ENCODE measurements at places on chromosomes 7 and 10.
A peak's percentile ranks its signal among the peaks of the same experiment; 100 is the strongest.

DNA sequence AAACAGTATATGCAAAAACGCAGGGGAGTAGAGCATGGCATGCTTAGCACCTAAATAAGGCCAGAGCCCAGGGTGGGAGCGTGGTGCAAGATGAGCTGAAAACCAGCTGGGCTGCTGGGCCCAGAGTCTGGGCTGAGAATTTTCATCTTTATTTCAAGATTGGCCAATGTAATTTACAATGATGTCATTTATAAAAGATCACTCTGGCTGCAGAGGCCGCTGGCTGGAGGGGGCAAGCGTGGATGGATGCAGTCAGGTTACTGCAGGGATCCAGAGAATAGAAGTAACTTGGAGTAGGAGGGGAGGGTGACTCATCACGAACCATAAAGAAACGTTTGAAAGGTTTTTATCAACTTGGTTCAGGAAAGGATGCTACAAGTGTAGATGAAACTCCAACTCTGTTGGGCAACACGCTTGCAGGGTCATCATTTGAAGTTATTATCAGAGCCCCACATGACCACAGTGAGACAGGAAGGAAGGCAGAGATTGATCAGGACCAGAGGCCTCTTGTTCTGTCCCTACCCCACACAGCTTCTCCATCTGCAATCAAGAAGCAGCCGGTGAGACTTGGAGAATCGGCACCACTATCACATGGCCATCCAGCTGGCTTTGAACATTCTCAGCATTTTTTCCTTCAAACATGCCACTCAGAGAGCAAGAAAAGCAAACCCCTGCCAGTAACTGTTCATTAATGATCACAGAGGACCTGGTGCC lies 49.2 kb downstream of the ODAD2 start:
- DNase-seq: peak; percentile 11

DNA sequence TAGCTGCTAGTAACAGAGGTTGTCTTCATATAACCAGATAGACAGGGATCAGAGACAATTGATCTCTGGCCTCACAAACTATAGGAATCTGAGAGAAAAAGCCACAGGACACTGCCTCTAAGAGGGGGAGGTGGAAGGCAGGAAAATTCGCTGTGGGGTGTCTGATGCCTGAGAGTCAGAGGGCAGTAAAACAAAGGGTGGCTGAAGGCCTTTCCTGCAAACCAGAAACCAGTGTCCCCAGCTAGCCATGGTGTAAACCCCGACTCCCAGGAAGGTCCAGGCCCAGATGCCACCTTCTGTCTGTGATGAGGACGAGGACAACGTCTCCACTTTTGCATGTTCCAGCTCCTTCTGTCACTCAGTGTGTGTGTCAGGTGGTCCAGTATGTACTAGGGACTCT lies 215.1 kb downstream of the ADARB2 start:
- DNase-seq: no peak

DNA sequence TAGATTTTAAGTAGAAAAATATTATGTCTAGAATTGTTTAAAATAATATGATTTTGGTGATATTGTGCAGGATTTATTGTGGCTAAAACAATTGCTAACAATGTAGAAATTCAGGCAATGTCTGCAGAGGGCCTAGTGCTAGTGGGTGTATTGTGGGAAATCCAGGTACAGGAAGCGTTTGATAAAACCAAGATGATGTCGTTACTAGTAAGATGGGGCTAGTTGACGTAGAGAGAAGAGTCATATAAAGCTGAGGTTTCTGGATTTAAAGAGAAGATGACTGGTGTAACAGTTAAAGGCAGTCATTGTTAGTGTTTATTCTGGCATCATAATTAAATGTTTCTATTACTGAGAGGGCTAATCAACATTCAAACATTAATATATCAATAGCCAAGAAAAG lies 43.5 kb downstream of the ADK start:
- DNase-seq: no peak

GRCh38 chr7:29479301-29480200 lies 84.1 kb upstream of the PRR15 start:
- DNase-seq: no peak

DNA sequence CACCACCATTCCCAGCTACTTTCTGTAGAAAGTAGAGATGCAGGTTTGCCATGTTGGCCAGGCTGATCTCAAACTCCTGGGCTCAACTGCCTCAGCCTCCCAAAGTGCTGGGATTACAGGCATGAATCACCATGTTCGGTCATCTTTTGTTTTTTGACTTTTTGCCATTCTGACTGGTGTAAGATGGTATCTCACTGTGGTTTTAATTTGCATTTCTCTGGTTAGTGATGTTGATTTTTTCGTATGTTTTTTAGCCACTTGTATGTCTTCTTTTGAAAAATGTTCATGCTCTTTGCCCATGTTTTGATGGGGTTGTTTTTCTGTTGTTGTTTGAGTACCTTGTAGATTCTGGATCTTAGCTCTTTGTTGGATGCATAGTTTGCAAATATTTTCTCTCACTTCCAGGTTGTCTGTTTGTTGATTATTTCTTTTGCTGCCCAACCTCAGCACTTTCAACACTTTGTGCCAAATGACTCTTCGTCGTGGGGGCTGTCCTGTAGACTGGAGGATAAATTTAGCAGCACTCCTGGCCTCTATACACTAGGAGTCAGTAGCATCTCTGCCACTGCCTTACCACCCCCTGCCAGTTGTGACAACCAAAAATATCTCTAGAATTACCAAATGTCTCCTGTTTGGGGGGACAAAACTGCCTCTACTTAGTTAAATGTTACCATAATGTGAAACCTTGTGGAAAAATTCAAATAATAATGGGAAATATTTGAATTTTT lies 6.5 kb upstream of the CPED1 start:
- peak; percentile 57 for DNase-seq

GRCh38 chr10:16832351-16833080 lies 15.3 kb upstream of the RSU1 start:
- DNase-seq: peak; percentile 91

DNA sequence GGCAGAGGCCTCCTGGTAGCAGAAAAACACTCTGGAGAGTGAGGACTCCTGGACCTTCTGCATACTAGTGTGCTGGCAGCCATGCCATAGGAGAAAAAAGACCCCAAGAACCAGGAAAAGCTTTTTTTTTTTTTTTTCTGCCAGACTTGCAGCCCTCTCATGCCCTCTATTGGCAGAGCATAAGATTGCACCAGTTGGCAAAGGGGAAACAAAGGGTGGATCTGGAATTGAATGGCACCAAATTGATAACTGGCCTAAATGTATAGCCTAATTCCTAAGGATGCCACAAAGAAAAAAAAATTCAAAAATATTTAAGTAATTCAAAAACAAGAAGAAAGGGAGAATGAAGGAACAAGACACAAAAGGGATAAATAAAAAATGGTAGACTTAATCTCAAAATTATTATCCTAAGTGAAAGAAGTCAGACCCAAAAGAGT lies 112.5 kb upstream of the GHITM start:
- peak; percentile 42 for DNase-seq

GRCh38 chr10:70296406-70296899 lies 12.6 kb upstream of the NPFFR1 start:
- DNase-seq: peak; percentile 94

DNA sequence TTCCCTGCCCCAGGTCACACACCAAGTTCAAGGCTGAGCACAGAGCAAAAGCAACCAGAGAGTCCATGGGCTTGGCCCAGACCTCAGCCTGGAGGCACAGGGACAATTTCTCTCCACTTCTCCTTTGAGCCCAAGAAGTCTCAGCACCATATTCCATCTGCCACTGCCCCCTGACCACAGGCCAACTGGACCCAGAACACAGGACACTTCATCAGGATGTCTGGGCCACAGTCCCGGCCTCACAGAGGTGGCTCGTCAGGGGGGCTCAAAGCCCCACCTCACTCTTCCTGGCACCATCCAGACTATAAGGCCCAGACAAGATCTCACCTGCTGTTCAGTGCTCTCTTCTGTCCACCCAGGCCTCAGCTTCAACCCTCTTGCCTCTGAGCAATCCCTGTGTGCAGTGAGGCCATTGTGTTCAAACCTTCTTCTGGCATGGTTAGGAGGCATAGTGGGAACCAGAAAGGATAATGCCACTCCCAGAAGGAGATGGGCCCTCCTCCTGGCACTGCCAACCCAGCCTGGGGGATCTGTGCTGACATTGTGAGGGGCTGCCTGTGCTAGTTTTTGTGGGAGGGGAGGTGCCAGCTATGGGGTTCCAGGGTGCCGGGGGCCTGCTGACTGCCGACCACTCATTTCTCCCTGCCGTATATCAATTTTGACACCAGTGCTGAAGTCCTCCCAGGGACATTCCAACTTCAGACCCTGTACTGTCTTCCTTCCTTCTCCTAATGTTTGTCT lies 49.7 kb upstream of the ANTXRL start:
- no peak for DNase-seq

- no peak for DNase-seq
These were observed 177.9 kb downstream of the TNS3 start for GRCh38 chr7:47404010-47404409.

DNA sequence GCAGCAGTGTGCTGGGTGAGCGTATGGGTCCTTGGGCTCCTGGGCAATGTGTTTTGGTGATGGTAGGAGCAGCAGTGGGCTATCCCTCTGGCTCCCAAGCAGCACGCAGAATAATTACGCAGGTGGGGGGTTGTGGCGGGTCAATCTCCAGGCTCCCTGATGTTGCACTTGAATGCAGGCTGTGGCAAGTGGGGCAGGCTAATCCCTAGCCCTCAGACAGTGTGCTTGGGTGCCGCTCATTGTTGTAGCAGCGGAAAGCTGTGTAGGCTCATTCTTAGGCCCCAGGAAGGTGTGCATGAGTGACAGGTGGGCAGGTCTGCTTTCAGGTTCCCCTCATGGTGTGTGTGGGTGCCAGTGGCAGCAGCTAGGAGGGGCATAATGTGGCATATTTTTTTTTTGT lies 44.1 kb downstream of the LOXL4 start:
- DNase-seq: no peak

- peak; percentile 97 for DNase-seq
These were observed 140.8 kb downstream of the ADAM12 start for GRCh38 chr10:126247446-126247975.

DNA sequence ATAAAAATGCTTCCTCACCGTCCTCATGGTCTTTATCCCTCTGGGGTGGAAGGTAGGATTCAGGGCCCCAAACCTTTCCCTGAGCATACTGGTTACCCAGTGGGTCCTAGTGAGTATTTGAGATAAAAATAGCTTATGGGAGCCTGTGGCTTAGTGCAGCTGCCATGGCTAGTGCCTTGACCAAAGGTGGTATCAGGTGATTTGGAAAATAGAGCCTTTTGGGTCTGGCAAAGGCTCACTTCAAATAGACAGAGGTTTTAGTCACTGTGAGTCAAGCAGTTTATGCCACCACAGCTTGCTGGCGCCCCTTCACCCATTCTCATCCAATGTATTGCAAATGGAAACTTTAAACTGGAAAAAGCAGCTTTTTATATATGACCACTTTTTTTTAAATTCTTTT lies 30.4 kb downstream of the PLAU start:
- no peak for DNase-seq

DNA sequence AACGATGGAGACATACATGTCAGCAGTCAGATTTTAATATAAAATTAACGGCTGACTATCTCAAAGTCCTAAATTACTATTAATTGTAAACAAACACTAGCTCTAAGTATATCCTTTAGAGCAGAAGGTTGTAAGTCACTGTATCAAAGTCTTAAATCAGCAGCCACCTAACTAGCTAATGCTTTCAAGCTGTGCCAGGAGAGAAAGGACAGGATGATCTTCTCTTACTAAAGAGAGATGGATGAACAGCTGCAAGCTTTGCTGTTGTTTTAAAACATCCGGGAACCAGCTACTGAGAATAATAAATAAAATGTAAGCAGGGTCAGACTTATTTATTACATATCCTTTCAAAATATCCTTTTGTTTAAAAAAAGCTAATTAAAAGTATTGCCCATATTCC lies 24.0 kb upstream of the ABLIM1 start:
- no peak for DNase-seq

GRCh38 chr10:95282107-95282506 lies 8.7 kb downstream of the PDLIM1 start:
- no peak for DNase-seq

- DNase-seq: no peak
These were observed 63.1 kb upstream of the STEAP1B start for GRCh38 chr7:22563032-22563501.

DNA sequence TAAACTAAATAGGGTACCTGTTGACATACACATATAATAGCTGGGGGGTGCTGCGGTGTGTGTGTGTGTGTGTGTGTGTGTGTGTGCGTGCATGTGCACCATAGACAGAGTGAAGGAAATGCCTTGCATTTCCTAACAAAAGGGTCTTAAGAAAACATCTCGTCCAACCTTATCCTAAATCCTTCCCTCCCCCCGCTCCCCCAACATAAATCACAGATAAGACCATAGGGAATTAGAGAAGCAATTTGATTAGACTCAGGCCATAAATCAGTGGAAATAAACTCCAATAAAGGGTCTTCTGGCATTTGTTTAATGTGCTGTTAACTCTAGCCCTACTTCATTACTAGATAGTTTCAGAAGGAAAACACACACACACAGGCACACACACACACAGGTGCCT lies 148.5 kb downstream of the PPP1R17 start:
- DNase-seq: no peak

DNA sequence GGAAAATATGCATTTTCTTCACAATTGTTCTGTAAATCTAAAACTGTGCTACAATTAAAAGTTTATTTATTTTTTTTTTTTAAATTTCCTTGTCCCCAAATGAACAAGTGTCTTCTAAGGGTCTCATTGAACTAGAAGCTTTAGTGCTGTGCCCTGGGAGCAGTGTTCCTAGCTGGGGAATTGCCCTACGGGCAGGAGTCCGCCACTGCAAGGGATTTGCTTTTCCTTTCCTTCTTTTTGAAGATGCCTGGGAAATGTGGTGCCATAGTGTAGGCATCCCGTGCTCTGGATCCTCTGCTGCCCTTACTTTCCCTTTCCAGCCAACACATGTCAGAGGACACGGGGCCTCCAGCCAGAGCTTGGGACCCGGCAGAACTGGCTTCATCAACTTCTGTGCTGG lies 177.1 kb upstream of the CTBP2 start:
- no peak for DNase-seq

- DNase-seq: no peak
These were observed 194.2 kb downstream of the GPAM start for GRCh38 chr10:111989136-111989911.

DNA sequence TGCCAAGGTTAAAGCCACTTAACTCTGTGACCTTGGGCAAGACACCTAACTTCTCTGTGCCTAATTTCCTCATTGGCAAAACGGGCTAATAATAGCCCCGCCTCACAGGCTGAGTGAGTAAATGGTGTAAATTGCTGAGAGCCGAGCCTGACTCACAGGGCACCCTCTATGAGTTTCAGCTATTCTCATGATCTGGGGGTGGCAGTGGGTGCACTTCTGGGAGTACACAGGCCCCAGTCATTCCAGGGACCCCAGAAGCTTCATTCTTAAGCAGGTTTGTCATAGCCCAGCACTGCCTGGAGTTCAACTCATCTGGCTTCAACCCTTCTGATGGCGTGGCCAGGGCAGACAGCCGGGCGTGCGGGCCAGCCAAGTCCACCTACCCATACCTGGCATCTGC lies 137.2 kb downstream of the GRID1 start:
- DNase-seq: no peak

DNA sequence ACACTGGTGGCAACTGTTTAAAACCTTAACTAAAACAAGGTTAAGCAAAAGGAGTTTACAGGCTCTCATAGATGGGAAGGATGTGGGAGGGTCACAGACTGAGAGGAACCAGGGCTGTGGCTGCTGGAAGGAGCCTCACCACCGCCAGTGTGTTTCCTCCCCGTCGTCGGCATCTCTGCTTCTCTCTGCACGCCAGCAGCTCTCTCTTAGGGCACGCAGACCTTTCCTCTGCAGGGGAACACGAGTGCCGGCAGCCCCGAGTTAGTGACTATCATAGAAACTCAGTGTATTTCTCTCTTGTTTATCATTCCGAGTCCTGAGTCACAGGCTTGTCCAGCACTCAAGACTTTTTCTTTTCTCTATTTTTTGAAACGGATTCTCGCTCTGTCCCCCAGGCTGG lies 8.1 kb upstream of the SH2D4B start:
- no peak for DNase-seq
